NCI-H1105 treated with DMSO at 0.1 percent for 48 hours (cell line): ENCODE measurements at places on chromosomes 4 and X.

GRCh38 chr4:53459548-53459947, 82.1 kb downstream of the FIP1L1 start:
- no peak for DNase-seq

DNA sequence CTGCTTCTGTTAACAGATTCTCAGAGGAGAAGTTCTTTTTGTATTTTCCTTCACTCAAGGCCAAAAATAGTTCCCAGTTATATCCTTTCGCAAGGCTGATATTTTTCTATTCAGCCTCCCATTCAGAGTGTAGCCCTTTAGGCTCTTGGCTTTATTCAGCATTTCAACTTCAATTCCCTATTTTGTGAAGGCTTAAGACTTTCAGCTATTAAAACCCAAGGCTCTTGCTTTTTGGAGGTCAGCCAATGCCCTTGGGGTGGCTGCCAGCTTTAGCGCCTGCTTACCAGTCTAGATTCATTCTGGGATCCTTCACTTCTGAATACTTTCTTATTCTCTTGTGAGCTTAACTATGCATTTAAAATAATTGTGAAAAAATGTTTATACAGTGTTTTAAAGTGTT, 57.3 kb upstream of the ADGRA3 start:
- peak; percentile 76 for DNase-seq

GRCh38 chr4:163556177-163556576, 61.7 kb downstream of the TMA16 start:
- DNase-seq, result peak; percentile 36

DNA sequence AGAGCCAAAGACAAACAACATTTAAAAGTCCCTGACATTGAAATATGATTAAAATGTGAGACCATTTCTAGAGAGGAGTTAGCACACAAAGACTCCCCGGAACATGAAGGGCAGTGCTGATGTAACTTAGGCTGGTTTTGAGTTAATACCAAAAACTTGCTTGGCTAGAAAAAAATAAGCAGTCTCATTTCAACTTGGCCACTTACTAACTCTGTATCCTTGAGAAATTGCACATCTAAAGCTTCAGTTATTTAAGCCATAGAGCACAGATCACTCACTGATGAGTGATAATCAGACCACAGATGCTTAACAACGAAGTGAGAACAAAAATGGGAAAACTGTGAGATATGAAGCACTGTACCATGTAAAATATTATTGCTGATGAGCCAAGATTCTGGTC, 65.9 kb upstream of the MAOA start:
- DNase-seq, result no peak

DNA sequence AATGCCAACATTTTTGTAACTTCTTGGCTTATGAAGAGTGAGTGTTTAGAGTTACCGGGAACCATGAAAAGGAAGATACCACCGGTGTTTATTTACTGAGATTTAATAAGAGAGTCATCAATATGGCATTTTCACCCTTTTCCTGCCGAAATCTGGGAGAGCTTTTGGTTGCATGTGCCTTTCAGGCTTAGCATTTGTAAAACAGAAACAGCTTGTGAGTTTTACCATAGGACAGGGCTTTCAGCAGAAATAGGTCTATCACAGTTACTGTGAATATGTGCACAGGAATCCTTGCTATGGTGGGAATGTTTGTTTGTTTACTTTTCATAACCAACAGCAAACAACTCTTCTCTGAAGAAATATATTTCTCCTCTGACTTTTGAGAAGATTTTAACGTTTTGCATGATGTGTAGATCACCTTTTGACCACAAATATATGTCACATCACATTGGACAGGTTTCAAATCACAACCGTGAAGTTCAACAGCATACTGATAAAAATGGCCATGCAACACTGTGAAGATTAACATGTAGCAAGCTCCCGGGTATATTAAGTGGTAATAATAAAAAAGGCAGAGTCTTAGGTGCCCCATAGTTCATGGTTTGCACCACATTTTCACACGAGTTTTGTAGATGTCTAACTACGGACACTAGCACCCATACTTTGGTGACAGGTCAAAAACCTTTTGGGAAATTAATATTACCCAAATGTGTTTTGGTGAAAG, 21.3 kb downstream of the ARHGAP24 start:
- DNase-seq, result no peak

DNA sequence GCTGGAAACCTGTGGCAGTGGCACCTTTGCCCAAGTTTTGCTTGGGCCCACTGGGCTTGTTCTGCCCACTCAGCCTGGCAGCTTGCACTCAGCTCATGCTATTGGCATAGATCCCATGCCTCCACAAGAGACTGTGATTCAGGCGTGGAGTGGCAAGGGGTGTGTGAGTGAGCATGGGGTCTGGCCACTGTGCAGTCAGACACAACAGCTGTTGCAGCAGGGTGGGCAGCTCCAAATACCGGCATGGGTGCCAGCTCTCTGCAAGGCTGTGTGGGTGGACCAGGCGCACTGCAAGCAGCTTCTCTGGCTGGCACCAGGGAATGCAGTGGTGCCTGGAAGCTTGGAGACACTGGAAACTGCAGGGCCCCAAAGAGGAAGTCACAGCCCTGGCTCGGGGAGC, 27.4 kb upstream of the DIPK2B start:
- DNase-seq, result no peak

DNA sequence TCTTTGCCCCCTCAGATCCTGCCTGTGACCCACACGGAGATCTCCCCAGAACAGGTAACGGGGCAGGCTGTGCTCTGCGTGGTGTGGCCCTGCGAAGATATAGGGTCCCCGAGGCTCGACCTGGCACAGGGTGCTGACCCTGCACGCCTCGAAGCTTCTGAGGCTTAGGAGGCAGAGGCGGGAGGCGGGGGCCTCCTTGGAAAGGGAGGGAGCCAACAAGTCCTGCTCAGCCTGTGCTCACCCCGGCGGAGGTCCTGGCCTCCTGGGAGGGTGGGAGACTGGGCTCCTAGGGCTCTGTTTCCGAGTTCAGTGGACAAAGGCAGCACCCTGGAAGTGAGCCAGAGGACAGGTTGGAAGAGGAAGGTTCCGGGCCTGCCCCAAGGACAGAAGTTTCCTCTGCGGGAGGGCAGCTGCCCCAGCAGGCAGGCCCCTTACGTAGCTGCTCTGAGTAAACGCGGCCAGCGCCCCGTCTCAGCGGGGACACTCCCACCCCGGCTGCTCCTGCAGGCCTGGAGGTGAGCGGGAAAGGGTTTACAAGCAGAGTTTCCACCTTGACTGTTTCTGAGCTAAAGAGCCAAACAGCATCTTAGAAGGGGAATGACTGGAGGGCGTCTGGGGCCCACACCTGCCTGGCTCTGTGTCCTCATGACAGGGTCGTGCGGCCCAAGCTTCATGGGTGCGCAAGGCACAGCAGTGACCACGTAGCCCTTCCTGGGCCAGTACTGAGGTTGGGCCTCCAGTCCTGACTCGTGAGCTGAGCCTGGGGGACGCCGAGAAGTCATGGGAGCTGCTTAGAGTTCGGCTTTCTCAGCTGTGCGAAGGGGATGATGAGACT, 16.1 kb downstream of the TMEM175 start:
- DNase-seq, result no peak

- no peak for DNase-seq
Measured at GRCh38 chrX:139429913-139430312, 100.6 kb upstream of the F9 start.

DNA sequence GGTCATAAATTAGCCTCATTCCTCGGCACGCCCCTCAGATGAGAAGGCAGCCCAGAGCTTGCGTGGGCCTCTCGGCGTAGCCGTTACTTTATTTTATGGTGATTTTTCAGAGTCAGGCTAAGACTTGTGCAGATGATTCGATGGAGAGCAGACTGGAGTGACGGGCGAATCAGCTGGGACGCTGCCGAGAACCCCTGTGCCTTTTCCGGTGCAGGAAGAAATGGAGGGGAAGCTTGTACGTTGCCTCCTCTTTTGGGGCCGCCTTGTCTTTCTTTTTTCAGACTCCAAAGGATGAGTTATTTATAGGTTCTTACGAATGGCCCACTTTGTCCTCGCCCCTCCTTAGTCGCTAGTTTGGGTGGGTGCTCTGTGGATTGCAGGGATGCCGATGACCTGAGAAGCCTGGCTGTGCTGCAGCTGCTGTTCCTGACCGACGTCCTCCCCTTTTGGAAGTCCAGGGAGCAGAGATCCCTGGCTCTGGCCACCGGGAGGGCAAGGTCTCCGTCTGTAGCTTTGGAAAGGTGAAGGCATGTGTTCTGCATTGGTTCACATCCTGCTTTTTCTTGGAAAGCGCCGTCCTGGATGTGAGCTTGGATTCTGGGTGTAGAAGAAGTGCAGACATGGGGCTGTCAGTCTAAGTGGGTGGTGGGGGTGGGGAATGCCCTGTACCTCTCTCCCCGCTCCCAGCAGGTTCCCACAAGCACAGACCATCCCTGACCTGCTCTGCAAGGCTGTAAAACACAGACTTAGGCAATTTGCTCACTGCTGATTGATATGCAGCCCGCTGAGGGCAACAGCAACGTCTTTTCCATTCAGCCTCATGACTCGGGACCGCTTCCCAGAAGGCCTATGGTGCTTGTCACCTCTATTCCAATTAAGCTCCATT, 9.3 kb downstream of the SORCS2 start:
- DNase-seq, result no peak

GRCh38 chr4:36392916-36393315, 111.5 kb downstream of the DTHD1 start:
- DNase-seq, result no peak

- no peak for DNase-seq
Measured at GRCh38 chr4:73161527-73162185, 92.1 kb upstream of the COX18 start.

DNA sequence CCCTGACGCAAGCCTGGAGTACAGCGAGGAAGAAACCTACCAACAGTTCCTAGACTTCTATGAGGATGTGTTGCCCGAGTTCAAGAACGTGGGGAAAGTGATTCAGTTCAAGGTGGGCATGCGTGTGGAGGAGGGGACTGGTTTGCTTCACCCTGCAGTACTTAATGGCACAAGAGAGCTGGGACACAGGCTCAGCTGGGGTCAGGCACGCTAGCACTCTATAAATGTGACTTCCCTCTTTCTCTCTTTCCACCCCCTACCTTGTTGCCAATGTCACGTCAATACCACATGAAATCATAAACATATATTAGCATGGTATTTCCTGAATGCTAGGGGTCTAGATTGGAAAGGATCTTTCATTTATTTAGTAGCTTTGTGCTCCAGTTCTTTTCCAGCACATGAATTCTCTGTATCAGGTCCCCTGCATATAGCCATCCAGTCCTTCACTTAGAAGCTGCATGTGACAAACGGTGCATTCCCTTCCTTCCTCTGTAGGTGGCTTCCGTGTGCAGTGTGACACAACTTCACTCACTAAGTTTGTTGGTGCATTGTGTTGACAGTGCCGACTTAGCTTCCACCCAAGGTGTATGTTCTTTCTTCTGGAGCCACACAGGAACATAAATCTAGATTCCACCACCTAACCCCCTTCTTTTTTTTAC, 25.6 kb downstream of the ZRSR2 start:
- DNase-seq, result no peak

GRCh38 chr4:48693856-48694574, 86.1 kb downstream of the FRYL start:
- DNase-seq, result no peak

DNA sequence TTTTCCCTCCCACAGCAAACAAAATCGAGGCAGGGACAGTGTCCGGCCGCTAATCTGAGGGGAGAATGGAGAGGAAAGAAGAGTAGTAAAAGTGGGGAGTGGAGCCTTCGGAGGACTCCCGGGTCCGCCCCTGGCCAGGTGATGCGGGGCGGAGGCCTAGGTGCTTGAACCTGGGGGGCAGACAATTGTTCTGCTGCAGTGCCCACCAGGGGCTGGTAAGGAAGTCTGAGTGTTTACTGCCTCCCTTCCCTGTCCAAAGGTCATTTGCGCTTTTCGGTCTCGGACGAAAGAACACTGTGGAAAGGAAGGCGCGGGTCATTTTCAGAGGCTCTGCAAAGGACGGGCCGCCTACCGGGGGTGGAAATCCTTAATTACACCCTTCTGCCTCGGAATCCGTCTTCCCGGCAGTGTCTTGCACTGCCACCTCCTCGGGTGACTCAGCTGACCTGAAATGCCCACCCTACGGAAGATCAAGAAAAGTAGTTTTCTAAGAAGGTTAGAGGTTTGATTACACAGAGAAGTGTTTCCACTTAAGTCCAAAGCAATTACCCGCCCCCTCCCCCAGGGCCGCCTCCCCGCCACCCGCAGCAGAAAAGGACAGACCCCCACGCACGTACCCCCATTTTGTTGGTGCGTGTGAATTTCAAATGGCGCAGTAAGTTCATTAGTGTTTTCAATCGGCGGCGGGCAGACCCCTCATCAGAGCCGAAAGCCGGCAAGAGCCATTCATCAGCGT, 99.9 kb upstream of the TENM3 start:
- DNase-seq, result no peak

DNA sequence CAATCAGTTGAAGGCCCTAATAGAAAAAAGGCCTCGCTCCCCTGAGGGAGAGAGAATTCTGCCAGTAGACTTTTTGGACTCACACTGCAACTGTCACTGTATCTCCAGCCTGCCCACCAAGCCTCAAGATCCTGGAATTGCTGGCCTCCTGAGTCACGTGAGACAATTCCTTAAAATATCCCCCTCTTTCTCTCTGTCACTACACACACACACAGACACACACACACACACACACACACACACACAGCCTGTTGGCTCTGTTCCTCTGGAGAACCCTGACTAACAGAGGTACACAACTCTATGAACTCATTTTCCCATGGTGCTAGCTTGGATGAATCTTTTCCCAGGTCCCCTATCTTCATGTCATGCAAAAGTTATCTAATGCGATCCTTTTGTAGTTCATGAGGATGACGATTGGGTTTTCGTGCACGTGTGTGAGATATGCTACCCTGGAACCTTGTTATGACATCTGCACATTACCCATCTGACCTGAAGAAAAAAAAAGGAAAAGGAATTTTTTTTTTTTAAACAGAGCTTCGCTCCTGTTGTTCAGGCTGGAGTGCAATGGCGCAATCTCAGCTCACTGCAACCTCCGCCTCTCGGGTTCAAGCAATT, 13.7 kb downstream of the CLRN2 start:
- DNase-seq, result no peak

DNA sequence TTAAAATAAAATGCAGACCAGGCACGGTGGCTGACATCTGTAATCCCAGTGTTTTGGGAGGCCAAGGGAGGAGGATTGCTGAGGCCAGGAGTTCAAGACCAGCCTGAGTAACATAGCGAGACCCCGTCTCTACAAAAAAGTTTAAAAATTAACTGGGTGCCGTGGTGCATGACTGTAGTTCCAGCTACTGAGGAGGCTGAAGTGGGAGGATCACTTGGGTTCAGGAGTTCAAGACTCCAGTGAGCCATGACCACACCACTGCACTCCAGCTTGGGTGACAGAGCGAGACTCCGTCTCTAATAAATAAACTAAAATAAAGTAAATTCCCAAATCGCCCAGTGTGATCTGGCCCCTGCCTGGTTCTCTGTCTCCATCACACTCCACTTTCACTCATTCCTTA, 43.7 kb downstream of the TENM3 start:
- DNase-seq, result no peak

DNA sequence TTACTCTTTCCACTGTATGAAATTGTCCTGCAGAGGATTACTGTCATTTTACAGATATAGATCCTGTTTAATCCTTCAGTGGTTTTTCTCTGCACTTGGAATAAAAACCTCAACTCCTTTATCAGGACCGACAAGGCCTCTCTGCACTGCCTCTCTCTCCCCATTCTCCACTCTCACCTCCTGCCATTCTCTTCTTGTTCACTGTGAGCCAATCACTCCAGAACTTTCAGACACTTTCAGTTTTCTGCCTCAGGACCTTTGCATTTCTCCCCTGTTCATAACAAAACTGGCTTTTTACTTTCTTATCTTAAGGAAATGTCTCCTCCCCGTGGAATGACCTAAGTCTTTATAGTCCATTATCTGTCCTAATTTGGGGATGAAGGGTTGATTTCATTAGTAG, 137.3 kb downstream of the ELOVL6 start:
- no peak for DNase-seq
